ENCODE measurements at places on chromosomes 11 and 22.

DNA sequence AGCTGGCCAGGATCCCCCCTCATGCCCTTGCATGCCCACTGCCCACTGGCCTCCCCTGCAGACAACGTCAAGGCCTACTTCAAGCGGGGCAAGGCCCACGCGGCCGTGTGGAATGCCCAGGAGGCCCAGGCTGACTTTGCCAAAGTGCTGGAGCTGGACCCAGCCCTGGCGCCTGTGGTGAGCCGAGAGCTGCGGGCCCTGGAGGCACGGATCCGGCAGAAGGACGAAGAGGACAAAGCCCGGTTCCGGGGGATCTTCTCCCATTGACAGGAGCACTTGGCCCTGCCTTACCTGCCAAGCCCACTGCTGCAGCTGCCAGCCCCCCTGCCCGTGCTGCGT lies 7.9 kb downstream of the AIP start:
- no peak for DNase-seq

GRCh38 chr11:134971381-134971780 lies 559.3 kb upstream of the B3GAT1 start:
- no peak for DNase-seq

DNA sequence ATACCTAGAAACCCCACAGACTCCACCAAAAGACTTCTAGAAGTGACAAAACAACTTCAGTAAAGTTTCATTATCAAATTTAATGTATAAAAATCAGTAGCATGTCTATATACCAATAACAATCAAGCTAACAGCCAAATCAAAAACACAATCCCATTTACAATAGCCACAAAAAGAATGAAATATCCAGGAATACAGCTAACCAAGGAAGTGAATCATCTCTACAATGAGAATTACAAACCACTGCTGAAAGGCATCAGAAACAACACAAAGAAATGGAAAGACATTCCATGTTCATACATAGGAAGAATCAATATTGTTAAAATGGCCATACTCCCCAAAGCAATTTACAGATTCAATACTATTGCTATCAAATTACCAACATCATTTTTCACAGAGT lies 46.0 kb downstream of the PRCP start:
- DNase-seq: no peak

DNA sequence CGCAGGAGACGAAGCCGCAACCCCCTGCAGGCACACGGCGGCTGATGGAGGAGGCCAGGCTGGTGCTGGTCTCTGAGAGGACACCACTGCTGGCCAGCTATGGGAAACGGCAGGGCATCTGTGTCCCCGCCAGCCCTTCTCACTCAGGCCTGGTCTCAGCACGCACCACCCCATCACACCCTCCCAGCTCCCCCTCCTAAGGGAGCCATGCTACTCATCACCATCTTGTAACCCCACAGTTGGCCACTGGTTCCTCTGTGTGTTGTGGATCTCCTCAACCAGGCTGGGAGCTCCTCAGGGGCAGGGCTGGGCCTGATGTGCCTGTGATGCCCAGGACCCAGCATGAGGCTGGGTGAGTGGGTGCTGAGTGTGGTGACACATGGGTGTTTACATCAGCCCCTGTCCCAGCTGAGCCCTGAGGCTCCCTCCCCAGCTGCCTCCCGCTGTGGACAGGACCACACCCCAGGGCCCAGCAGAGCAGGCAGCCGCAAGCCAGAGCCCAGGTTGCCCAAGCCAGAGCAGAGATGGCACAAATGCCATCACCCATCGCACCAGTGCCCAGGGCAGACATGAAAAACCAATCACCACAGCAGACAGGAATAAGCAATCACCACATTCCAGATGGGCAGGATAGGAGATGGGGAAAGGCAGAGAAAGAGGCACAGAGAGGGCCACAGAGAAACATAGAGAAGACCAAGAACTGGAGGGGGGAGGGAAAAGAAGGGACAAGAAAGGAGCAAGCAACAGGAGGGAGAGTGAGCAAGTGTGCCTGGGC lies 8.2 kb downstream of the ARVCF start:
- no peak for DNase-seq

DNA sequence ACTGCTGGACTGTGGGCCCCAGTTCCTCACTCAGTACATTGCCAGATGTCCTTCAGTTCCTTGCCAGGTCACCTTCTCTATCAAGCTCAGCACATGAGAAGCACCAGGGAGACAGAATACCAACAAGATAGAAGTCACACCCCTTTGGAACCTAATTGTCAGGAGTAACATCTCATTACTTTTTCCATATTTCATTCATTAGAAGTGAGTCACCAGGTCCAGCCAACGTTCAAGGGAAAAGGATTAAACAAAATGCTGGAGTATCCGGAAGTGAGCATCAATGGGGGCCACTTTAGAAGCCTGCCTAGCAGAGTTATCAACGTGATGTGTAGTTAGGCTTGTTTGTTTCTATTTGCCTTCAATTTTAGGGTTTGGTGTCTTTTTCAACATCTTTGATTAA lies 569.3 kb downstream of the MIAT start:
- DNase-seq: no peak

GRCh38 chr11:62879235-62879978 lies 1.3 kb upstream of the SLC3A2 start:
- DNase-seq: no peak

- DNase-seq: no peak
These were observed 17.4 kb downstream of the RASD2 start for GRCh38 chr22:35558031-35558430.

DNA sequence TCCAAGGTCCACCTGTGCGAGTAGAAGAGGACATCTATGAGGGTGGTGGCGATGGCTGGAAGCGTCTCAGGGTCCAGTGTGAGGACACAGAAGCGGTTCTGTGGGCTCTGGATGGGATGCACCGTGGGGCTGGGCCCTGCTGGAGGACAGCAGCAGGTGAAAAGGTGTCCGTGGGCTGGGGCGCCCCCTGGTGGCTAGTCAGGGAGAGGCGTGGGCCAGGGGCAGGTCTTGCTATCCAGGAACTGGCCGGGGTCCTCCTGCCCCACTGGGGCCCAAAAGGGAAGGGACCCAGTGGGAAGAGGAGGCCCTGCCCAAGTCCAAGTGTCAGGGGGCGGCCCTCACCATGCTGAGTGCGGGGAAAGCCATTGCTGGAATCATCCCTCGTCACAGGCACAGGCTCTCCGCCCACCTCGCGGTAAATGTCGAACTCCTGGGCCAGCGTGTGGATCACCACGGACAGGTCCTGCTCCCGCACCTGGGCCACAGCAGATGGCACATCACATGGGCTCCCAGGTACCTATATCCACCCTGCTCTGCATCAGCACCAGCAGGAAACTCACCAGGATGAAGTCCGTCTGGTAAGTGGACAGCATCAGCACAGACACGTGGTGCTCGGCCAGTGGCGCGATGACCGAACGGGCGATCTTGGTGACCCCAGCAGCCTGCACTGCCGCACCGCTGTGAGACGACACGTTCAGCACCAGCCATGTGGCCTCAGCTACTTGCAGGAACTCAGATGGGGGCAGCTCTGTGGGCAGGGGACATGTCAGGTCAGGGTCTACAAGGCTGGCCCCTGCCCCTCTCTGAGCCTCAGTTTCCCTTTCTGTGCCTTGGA lies 2.3 kb downstream of the CASTOR1 start:
- DNase-seq: peak; percentile 86

DNA sequence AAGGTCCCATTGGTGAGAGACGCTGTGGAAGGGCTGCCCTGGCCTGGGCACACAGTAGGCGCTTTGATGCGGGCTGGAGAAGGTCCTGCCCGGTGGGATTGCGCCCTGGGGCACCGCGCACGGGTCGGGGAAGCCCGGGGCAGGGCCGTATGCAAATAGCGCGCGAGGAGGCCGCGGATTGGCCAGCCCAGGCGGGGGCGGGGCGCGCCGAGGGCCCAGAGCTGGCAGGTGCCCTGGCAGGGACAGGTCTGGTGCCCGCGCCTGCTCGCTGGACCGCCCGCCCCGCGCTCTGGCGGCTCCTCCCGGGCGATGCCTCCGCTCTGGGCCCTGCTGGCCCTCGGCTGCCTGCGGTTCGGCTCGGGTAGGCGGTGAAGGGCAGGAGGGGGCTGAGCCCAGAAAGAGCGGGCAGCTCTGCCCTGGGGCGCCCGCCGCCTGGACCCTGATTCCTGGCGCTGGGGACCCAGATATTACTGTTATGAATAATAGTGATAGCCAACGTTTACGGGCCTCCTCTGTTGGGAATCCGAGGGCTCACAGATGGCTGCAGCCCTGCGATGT lies at the start of gene UPK3A:
Gene UPK3A (plus strand): TSS at position 245 of the 558 bp plus-strand sequence. CDS start 65 bp downstream, at position 310.
- peak; percentile 47 for DNase-seq

DNA sequence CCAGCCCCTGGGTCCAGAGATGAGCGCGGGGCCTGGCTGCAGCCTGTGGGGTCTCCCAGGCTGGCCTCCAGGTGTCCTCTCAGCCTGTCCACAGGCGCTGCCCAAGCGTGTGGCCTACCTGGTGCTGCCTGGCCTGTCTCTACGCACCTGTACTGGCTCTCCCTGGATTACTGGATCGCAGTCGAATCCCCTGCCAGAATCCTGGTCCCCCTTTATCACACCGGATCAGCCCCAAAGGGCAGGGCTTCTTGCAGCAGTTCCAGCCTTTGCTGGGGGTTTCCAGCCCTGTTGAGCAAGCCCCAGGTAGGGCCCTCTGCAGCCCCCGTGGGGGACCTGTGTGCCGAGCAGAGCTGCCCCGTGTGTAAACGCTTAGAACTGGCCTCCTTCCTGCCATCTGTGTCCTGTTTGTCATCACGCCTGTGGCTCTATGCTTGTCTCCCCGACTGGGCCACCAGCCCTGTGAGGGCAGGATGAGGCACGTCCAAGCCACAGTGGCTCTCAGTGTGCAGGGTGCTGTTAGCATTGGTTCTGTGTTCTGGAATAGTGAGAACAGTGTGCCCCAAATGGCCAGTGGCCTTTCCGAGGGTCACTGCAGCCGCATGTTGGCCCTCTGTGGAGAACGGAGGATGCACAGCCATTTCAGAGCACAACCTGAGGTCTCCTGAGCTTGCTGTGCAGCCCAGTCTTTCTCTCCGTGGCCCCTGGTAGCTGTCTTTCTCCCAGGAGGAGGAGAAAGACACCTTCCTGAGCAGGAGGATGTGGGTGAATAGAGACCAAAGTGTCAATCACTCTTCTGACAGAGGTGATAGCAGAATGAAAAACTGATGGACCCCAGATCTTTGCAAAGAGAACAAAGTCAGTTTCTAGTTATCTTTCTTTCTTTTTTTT lies 13.9 kb upstream of the TXNRD2 start:
- no peak for DNase-seq

DNA sequence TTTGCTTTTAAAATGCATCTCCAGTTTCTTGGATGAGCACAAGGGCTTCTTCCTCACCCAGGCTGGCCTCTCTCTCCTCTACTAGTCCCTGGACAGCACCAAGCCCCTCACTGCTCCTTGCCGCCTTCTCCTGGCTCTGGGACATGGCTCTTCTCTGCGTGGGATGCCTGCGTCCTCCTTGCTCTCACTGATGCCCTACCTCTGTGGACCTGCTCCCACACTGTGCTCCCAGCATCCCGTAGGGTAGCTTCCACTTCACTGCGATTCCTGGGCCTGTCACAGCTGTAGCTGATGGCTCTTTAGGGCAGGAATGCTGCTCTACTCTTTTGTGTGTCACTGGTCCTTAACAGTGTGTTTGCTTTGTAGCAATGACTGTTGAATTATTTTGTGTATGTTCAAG lies 136.3 kb downstream of the SNX19 start:
- DNase-seq: no peak

- DNase-seq: no peak
These were observed 37.3 kb upstream of the CXCR5 start for GRCh38 chr11:118846181-118846935.

GRCh38 chr11:99376463-99376862 lies 355.7 kb downstream of the CNTN5 start:
- no peak for DNase-seq

DNA sequence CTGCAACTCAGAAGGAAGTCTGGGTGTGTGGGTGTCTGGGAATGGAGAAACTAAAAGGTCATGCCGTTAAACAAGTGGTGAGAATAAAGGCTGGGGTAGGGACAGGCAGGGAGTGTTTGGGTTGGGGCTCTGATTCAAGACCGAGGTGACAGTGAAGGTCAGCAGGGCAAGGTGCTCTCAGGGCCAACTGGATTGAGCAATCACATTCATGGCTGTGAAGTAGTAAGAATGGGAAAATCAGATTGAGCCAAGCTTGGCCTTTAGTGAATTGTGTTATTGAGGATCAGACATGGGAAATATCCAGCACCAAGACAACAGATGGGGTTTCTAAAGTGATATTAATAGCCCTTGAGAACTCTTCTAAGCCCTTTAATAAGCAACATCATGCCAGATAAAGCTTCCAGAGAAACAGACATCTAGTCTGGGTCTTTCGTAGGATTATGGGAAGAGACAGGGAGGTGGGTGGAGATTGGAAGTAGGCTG lies 24.3 kb downstream of the SCN3B start:
- DNase-seq: no peak

- no peak for DNase-seq
These were observed 158.9 kb downstream of the MYO18B start for GRCh38 chr22:25900880-25901279.

GRCh38 chr11:12674571-12674935 lies 332 bp downstream of the TEAD1 start:
- DNase-seq: no peak

GRCh38 chr22:41695211-41695610 lies 4.1 kb upstream of the MEI1 start:
- no peak for DNase-seq

DNA sequence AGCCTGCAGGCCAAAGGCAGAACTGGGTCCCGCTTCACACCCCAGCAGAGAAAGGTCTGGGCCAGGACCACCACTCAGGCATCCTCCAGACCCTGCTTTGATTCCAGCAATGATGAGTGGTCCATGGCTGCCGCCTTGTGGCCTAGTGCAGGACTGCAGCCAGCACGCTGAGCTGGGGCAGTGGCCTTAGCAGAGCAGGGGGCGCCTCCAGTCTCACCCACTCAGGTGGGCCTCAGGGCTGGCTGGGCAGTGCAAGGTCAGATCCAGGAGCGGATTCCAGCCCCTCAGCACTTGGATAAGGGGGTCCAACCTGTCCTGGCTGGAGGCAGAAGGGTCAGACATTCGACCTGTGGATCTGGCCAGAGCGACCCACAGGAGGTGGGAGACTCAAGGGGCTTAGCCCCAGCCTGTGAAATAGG lies 9.6 kb upstream of the PDE2A start:
- DNase-seq: peak; percentile 57

DNA sequence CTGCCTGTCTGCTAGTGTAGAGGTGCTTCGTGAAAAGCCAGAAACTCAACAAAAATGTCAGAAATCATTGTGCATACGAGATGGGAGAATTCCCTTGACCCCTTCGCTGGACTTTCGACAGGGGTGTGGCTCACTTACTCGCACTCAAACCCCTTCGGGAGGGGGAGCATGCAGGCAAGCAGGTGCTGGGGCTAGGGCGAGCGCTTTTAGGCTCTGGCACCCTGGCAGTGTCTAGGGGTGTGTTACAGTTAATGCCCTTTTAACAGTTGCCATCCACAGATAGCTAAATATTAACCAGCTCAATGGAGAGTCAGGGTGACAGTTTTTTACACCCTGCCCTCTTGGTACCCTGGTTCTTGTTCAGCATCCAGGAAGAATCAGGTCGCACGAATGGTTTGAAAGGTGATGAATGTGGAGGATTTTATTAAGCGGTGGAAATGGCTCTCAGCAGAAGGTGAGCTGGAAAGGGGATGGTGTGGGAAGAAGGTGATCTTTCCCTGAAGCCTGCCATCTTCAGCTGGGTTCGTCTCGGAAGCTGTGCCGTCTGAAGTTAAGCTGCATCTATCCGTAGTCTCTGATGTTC lies 59.6 kb upstream of the SHANK2 start:
- DNase-seq: no peak

- DNase-seq: no peak
These were observed 1077.9 kb downstream of the DLG2 start for GRCh38 chr11:84549217-84549616.
